Osteoblast (primary cell): ENCODE measurements at places on chromosomes 4 and X.
A peak's percentile ranks its signal among the peaks of the same experiment; 100 is the strongest.

DNA sequence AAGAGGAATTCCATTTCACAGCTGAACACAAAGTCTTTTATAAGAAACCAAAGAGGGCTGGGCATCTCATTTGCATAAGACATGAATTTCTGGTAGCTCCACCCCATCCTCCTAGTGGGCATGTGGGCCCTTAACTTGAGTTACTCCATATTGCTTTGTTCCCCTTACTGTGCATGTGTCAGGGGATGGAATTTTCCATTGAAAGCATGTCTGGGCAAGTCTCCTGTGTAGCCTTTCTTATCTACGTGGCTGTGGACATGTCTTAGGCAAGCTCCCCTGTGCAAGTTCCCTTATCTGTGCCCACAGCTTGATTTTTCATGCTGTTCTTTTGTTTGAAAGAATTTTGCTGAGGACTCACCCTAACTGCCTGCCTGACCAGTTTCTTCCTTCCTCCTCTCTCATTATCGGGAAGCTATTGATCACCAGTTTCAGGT, 123.5 kb upstream of the JADE1 start:
- no peak for DNase-seq

GRCh38 chr4:770022-770421, 55.9 kb downstream of the CPLX1 start:
- DNase-seq = peak; percentile 81

DNA sequence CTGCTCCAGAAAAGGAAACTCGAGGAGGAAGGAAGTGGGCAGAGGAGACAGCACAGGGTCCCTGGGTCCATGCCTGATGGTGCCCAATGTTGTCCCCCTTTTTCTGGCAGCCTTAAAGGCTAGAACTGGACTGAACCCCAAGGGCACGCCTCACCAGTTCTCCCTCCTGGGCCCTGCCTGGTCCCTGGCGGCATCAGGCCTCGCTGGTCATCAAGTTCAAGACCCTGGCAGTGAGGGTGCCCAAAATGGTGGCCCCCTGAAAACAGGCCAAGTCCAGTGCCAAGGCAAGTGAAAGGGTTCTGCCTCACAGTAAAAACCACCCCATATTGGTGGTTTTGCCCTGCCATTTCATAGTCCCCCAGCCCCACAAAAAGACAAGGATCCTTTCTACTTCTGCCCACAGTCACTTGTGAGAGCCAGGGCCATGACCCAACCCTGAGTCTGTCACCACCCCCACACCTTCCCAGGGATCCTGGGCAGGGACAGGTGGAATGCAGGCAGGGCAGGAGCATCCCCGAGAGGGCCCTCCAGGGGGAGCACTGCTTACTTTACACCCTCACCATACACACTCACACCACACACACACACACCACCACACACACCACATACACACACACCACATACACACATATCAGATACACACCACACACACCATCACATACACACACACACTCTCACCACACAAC, 107.6 kb downstream of the DCTD start:
- DNase-seq = peak; percentile 35

GRCh38 chrX:79412972-79413371, 45.8 kb upstream of the ITM2A start:
- peak; percentile 18 for DNase-seq

- DNase-seq = peak; percentile 13
Observed at GRCh38 chr4:173039617-173040577, 128.7 kb upstream of the GALNT7 start.
